A549 treated with ZK216348 at 1 μM for 4 hours (cell line): ENCODE measurements at places on chromosomes 16 and 17. TPM values are rescaled to one million over a fixed set of nuclear protein-coding genes. Genes with fewer than 3 reads are reported as not detected.

Gene USB1
- 81.0 to 97.9 TPM (median 87.4 TPM) in 5 replicates for total RNA-seq

Gene MT1G
- not detected in 5 replicates for total RNA-seq

Gene ITGAL
- total RNA-seq = 0.15 to 0.32 TPM (median 0.20 TPM) in 3 of 5 replicates, not detected in the others

Gene CCL3
- total RNA-seq = not detected in 5 replicates

Gene NMRAL1
- 42.6 to 47.1 TPM (median 45.8 TPM) in 5 replicates for total RNA-seq

Gene C16orf92
- not detected in 5 replicates for total RNA-seq

Gene CD300LB
- total RNA-seq = 0.11 TPM in 1 of 5 replicates, not detected in the others

Gene HCRT
- total RNA-seq = 0.55 TPM in 1 of 5 replicates, not detected in the others

Gene RNF222
- not detected in 5 replicates for total RNA-seq

Gene ITGA3
- total RNA-seq = 314 to 512 TPM (median 475 TPM) in 5 replicates

Gene DHX40
- total RNA-seq = 31.3 to 42.3 TPM (median 41.3 TPM) in 5 replicates

Gene PLCG2
- total RNA-seq = 3.5 to 5.2 TPM (median 4.5 TPM) in 5 replicates

Gene ITGB3
- 2.7 to 5.7 TPM (median 4.7 TPM) in 5 replicates for total RNA-seq

Gene PRR15L
- 1.0 to 2.1 TPM (median 1.5 TPM) in 5 replicates for total RNA-seq

Gene TIGD7
- 0.76 to 2.0 TPM (median 1.4 TPM) in 5 replicates for total RNA-seq

Gene TBX2
- total RNA-seq = 3.5 to 7.0 TPM (median 6.9 TPM) in 5 replicates

Gene KRTAP9-3
- not detected in 5 replicates for total RNA-seq

Gene TAC4
- total RNA-seq = not detected in 5 replicates

Gene SCGB1C2
- not detected in 5 replicates for total RNA-seq

Gene ABCC11
- total RNA-seq = 0.12 to 0.22 TPM (median 0.17 TPM) in 4 of 5 replicates, not detected in the other

Gene CTRB2
- not detected in 5 replicates for total RNA-seq

Gene RGS11
- total RNA-seq = 2.2 to 7.1 TPM (median 4.4 TPM) in 5 replicates

Gene RAPGEFL1
- total RNA-seq = 2.1 to 3.4 TPM (median 2.9 TPM) in 5 replicates

Gene NCOR1
- total RNA-seq = 65.7 to 86.9 TPM (median 83.9 TPM) in 5 replicates

Gene ASPA
- total RNA-seq = not detected in 5 replicates

Gene CACNG4
- total RNA-seq = 10.0 to 14.2 TPM (median 13.1 TPM) in 5 replicates

Gene AURKB
- 144 to 164 TPM (median 152 TPM) in 5 replicates for total RNA-seq

Gene MT1M
- total RNA-seq = not detected in 5 replicates

Gene SLC2A4
- total RNA-seq = 0.20 to 0.42 TPM (median 0.27 TPM) in 5 replicates

Gene SLC38A8
- not detected in 5 replicates for total RNA-seq

Gene ZNF768
- 30.8 to 51.6 TPM (median 48.5 TPM) in 5 replicates for total RNA-seq

Gene DBNDD1
- total RNA-seq = 38.4 to 67.1 TPM (median 61.3 TPM) in 5 replicates

Gene UBTF
- total RNA-seq = 93.4 to 103 TPM (median 101 TPM) in 5 replicates

Gene FBXW10
- 0.93 to 1.8 TPM (median 1.6 TPM) in 5 replicates for total RNA-seq

Gene RAB11FIP4
- 1.2 to 1.9 TPM (median 1.6 TPM) in 5 replicates for total RNA-seq

Gene CDH8
- 0.06 to 1.0 TPM (median 0.57 TPM) in 4 of 5 replicates, not detected in the other for total RNA-seq

Gene HBA1
- 0.93 to 2.3 TPM (median 1.6 TPM) in 5 replicates for total RNA-seq

Gene LDHD
- total RNA-seq = 0.34 to 1.4 TPM (median 0.86 TPM) in 5 replicates

Gene DCXR
- 57.4 to 102 TPM (median 94.1 TPM) in 5 replicates for total RNA-seq

Gene CCDC154
- total RNA-seq = 0.31 to 0.55 TPM (median 0.34 TPM) in 3 of 5 replicates, not detected in the others

Gene GFOD2
- 14.0 to 18.3 TPM (median 17.5 TPM) in 5 replicates for total RNA-seq

Gene NSRP1
- 28.9 to 49.7 TPM (median 29.9 TPM) in 5 replicates for total RNA-seq

Gene BRCA1
- total RNA-seq = 25.7 to 31.2 TPM (median 28.2 TPM) in 5 replicates

Gene PIMREG
- 31.8 to 47.1 TPM (median 42.7 TPM) in 5 replicates for total RNA-seq

Gene FOXF1
- total RNA-seq = not detected in 5 replicates

Gene MRPL45
- total RNA-seq = 61.2 to 71.4 TPM (median 63.3 TPM) in 5 replicates

Gene NBR1
- total RNA-seq = 31.8 to 47.2 TPM (median 41.3 TPM) in 5 replicates

Gene DNAH9
- not detected in 5 replicates for total RNA-seq

Gene PRDM7
- not detected in 5 replicates for total RNA-seq

Gene EIF5A
- total RNA-seq = 1,510 to 1,758 TPM (median 1,707 TPM) in 5 replicates

Gene MYADML2
- total RNA-seq = not detected in 5 replicates

Gene PHOSPHO1
- total RNA-seq = 0.33 to 0.97 TPM (median 0.42 TPM) in 5 replicates

Gene MGRN1
- 29.4 to 49.3 TPM (median 40.3 TPM) in 5 replicates for total RNA-seq

Gene ARL5C
- total RNA-seq = not detected in 5 replicates

Gene CORO1A
- 2.7 to 5.1 TPM (median 3.0 TPM) in 5 replicates for total RNA-seq
